ENCODE measurements at places on chromosomes 2 and 18.

- DNase-seq: no peak
These were observed 27.6 kb upstream of the GNAL start for GRCh38 chr18:11661430-11661829.

GRCh38 chr2:55421326-55421725 is 1.7 kb upstream of the CCDC88A start:
- no peak for DNase-seq

DNA sequence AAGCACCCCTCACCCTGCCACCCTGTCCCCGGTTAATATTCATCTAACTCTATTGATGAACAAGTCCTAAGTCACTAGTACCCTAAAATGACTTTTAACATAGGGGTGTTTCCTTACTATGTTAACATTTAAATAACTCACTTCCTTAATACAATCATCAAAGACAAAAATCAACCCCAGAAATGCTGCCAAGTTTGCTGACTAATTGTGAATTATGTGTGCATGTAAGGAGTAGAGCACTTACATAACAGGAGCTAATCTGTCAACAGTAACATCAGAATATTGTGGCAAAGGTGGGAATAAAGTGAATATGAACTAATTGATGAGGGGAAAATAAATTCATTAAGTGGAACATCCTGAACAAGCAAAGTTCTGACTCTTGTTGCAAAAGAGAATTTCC is 81.4 kb upstream of the ERBB4 start:
- no peak for DNase-seq

DNA sequence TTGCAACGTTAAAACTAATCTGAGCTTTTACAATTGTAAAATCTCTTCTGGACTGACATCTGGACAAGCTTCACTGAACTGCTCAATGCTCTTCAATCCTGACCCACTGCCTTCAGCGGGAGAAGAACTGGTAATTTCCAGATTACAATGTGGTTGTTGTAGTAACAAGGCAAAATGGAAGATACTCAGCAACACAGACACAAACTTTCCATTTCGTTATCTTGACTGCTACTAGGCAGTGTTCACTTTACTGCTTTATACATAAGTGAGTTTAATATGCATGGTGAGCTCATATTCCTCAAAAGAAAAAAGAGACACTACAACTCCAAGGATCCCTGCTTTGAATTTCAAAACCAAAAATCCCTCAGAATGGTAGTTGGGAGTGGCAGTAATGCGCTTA is 51.9 kb downstream of the GRB14 start:
- no peak for DNase-seq

DNA sequence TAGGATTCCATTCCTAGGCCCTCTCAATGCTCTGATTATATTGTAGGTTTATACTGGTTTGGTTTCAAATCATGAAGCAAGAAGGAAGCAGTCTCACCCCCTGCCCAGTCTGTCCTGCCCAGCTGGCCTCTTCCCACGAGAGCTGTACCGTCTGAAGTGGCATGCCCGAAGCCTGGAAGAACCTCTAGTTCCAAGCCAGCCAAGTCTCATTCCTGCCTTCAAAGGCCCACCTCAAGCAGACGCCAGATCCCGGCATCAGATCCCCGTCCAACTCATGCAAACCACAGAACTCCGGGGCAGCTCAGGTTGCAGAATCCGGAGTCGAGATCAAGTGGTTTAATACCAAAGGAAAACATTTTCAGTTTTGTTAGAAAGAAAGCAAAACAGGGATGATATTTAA is 234.4 kb downstream of the LPIN1 start:
- no peak for DNase-seq

DNA sequence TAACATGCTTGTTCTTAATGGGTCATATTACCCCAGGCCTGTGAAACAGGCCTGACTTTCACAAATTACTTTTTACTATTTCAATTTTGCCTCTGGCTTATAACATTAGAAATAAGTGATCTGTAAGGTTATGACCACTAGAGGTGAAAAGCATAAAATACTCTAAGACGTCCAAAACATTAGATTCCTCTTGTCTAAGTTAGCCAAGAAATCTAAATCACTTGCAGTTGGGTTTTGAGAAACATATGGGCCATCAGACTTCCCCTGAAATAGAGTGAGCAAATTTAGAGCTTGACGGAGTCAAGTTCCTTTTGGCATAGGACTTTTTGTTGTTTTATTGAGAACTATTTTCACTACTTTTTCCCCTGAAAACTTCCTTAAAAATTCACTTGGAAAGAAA is 32.7 kb upstream of the RIT2 start:
- no peak for DNase-seq

DNA sequence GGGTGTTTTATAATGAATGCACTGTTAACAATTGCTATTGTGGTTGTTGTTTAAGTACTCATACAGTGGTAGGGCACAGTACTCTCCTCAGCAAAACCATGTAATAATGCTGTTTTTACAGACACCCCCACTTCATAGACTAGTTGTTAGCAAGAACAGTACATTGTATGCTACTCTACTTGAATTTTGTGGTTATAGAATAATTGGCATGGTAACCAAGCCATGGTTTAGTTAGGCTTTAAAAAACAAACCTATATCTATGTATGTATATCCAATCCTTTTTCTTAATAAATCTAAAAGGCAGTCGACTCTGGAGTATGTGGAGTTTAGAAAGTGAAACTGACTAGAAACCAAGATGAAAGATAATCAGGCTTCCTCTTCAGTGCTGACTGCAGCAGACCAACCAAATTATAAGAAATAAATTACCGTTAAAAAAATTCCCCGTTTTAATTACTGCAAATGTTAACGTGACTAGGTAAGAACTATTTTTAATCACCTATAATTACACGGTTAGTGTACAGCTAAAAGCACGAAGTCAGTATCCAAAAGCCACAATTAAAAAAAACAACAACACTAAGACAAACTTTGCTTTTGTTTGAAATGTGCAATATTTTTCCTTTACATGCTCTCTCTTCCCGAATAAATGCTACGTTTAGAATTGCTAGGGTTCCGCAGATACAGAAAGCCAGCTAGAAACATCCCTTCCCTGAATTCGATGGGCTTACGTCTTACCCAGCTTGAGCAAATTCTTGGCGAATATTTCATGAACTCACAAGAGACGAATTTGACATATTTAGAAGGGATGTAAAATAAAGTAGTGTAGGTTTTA is 113.3 kb upstream of the SERTAD2 start:
- no peak for DNase-seq

GRCh38 chr2:135662088-135662487 is 79.6 kb upstream of the UBXN4 start:
- DNase-seq: no peak
